Esophagus muscularis mucosa (tissue), 4 donors: ENCODE measurements at places on chromosomes 11 and 22.
A peak's percentile ranks its signal among the peaks of the same experiment; 100 is the strongest.

GRCh38 chr11:64004590-64004984 is 18.3 kb downstream of the OTUB1 start:
- no peak for DNase-seq
- H3K4me1 ChIP-seq: peaks cover 53% of the 10 kb centered on the region
- H3K4me3 ChIP-seq: no peak overlapping the region
- H3K36me3 ChIP-seq: no peaks in the 10 kb centered on the region
- H3K27me3 ChIP-seq: no peaks in the 10 kb centered on the region
- no peak overlapping the region for H3K27ac ChIP-seq

DNA sequence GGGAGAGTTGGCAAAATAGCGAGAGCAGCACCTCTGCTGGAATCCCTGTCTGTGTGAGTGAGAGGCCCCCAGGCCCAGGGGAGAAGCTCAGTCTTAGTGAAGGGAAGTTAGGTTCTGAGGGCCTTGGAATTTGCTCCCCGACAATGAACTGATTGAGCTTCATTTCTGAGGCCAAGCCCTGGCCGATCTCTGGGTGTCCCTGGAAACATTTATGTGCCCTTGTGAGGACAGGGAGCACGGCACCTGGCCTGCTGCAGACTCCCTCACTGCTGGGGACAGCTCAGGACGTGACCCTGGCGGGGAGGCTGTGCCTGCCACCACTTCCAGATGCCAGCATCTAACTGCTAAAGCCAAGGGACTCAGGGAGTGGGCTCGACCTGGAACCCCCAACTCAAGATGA is 52.0 kb downstream of the ARHGAP8 start:
- H3K27me3 ChIP-seq: no peaks in the 10 kb centered on the region
- no peak for DNase-seq
- H3K36me3 ChIP-seq: no peaks in the 10 kb centered on the region
- H3K4me3 ChIP-seq: no peak overlapping the region

- no peaks in the 10 kb centered on the region for H3K36me3 ChIP-seq
- no peak overlapping the region for H3K4me3 ChIP-seq
- DNase-seq: no peak
- no peaks in the 10 kb centered on the region for H3K27me3 ChIP-seq
- no peaks in the 10 kb centered on the region for H3K4me1 ChIP-seq
These were observed 236.3 kb downstream of the SOX6 start for GRCh38 chr11:16120008-16120407.

DNA sequence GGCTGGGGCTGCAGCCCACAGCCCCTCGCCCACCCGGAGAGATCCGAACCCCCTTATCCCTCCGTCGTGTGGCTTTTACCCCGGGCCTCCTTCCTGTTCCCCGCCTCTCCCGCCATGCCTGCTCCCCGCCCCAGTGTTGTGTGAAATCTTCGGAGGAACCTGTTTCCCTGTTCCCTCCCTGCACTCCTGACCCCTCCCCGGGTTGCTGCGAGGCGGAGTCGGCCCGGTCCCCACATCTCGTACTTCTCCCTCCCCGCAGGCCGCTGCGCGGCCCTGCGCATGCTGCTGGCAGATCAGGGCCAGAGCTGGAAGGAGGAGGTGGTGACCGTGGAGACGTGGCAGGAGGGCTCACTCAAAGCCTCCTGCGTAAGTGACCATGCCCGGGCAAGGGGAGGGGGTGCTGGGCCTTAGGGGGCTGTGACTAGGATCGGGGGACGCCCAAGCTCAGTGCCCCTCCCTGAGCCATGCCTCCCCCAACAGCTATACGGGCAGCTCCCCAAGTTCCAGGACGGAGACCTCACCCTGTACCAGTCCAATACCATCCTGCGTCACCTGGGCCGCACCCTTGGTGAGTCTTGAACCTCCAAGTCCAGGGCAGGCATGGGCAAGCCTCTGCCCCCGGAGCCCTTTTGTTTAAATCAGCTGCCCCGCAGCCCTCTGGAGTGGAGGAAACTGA is 731 bp downstream of the GSTP1 start:
- H3K36me3 ChIP-seq: peaks cover 34% of the 10 kb centered on the region
- DNase-seq: peak; percentile 94
- H3K27me3 ChIP-seq: no peaks in the 10 kb centered on the region
- peaks cover 20% of the 10 kb centered on the region for H3K4me1 ChIP-seq

DNA sequence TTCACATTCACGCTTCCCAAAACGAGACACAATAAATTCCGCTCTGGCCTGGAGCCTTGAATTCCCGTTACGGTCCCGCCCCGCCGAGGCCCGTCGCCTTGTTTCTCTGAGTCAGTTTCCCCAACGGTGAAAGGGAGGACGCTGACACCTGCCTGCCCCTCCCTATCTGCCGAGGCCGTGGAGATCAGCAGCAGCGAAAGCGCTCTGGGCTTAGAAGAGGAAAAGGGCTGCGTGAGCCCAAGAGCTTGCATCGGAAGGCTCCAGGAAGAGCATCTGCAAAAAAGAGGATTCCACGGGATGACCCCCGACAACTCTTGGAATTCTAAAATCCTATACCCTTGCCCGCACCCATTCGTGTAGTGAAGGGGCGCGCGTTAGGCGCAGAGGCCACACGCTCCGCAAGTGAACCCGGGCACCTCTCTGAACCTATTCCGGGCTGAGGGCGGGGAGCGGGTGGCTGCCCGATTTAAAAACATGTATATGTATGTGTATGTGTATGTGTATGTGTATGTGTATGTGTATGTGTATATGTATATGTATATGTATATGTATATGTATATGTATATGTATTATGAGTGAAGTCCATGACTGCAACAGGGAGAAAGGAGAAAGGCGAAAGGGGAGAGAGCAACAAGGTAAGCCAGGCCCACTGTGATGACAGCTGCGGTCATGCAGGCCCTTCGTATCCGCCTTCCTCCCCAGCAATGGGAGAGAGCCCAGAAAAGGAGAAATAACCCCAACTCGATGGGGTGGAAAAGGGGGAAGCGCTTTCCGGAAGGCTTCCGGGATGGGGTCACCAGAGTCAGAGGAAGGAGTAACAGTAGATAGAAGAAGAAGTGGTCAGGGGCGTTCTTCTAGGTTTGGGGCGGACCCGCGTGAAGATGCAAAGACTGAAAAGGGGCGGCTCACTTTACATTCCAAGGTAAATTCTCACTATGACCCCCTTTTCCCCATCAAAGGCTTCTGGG is 948 bp upstream of the MRTFA start:
- peak overlapping the region; percentile 82 for H3K4me3 ChIP-seq
- no peaks in the 10 kb centered on the region for H3K27me3 ChIP-seq
- H3K27ac ChIP-seq: peak overlapping the region; percentile 96
- peaks cover 15% of the 10 kb centered on the region for H3K4me1 ChIP-seq

- DNase-seq: no peak
- peaks cover 9% of the 10 kb centered on the region for H3K4me1 ChIP-seq
- H3K27ac ChIP-seq: no peak overlapping the region
- no peaks in the 10 kb centered on the region for H3K27me3 ChIP-seq
- no peak overlapping the region for H3K4me3 ChIP-seq
These were observed 8.6 kb downstream of the REXO2 start for GRCh38 chr11:114447892-114448291.

DNA sequence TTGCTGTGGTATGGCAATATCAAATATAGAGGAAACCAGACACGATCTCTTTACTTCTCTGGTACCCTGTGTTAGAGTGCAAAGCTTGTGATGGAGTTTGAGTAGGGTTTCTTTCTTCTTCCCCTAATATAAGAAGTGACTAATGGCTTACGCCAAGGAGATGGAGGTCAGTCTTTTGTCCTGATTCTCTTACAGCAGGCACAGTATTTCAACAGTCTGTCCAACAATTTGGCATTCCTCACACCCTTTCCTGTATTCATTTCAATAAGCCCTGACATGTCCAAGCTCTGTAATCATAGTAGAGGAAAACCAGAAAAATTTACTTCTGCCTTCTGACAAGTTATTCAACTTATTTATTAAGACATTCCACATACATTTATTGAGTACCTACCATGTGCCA is 546.2 kb downstream of the TMEM135 start:
- H3K27me3 ChIP-seq: no peaks in the 10 kb centered on the region
- H3K27ac ChIP-seq: no peak overlapping the region

DNA sequence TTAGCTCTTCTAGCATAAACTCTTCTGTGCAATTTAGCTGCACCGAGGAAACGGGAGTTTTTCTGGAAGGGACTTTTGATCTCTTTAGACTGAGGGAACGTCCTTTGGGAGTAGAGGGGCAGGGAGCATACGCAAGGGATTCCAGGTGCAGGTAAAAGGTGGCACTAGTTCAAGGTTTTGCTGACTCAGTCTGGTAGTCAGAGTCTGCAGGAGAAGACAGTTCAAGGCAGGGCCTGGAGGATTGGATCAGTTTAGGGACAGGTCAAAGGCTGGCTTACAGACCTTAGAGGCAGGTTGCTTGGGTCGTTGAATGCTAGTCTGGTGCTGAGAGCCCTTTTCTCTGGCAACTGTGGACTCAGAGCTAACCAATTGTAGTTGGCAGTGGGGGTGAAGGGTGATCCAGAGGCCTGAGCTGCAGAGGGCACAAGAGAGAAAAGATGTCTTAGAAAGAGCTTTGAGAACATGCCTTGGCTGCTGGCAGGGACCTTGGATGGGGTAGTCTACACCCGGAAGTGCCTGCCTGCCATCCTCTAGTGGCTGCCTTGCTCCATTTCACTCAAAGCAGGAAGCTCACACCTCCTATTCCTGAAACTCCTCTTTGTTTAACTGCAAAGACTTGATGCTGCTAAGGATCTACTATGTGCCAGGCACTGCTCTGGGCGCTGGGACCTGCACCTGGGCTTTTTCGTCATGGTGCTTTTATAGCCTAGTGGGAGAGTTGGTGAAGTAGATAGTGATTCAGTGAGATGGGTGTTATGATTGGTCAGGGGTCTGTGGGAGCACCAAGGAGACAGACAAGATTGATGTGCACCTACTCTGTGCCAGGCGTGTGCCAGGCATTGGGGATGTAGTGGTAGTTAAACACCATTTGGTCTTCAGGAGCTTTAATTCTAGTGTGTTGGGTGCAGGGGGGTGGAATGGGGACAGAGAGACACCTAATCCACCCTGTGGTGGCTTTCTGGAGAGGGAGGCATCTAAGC is 17.1 kb downstream of the MIAT start:
- H3K27ac ChIP-seq: no peak overlapping the region
- H3K4me3 ChIP-seq: peak overlapping the region; percentile 70
- peaks cover 20% of the 10 kb centered on the region for H3K4me1 ChIP-seq
- no peaks in the 10 kb centered on the region for H3K27me3 ChIP-seq

DNA sequence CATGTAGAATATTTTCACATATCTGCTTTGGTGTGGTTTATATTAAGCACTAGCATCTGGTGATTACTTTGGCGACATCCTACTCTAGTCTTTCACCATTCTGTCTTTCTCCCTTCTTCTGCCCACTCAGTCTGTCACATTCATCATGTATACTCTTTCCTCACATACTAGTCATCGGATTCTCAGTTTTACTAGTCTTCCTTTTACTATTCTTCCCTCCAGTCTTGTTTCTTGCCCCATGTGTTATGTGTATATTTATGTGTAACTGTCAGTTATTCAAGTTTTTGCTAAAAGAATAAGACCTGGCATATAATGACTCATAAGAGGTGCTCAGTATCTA is 4.6 kb upstream of the DIXDC1 start:
- H3K4me3 ChIP-seq: no peak overlapping the region
- H3K27me3 ChIP-seq: no peaks in the 10 kb centered on the region
- H3K36me3 ChIP-seq: no peaks in the 10 kb centered on the region
- peaks cover 51% of the 10 kb centered on the region for H3K4me1 ChIP-seq
- DNase-seq: no peak
